ENCODE measurements at places on chromosomes 7 and 10.
A peak's percentile ranks its signal among the peaks of the same experiment; 100 is the strongest.

- DNase-seq = no peak
Measured at GRCh38 chr10:2782265-2782664, 285.1 kb upstream of the PFKP start.

GRCh38 chr7:38831259-38831996 is 77.6 kb downstream of the VPS41 start:
- no peak for DNase-seq

DNA sequence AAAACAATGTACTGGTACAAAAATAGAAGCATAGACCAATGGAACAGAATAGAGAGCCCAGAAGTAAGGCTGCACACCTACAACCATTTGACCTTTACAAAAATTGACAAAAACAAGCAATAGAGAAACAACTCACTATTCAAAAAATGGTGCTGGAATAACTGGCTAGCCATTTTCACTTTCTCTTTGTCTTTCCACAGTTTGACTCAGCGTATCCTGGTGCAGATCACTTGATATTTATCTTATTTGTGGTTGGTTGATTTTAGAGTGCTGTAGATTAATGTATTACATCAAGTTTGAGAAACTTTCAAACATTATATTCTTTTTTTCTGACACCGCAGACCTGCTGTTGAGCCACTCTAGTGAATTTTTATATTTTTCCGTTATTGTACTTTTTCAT is 381.4 kb downstream of the DGKB start:
- DNase-seq = no peak

- DNase-seq = peak; percentile 28
Measured at GRCh38 chr10:112239347-112239746, 43.9 kb upstream of the TECTB start.

- no peak for DNase-seq
Measured at GRCh38 chr7:26005683-26006410, 146.2 kb upstream of the NFE2L3 start.

GRCh38 chr10:3372281-3372680 is 199.7 kb upstream of the PITRM1 start:
- DNase-seq = no peak

GRCh38 chr7:120806669-120807068 is 51.3 kb downstream of the TSPAN12 start:
- DNase-seq = no peak

Data from Right ventricle myocardium inferior (tissue), 1 donor.